ENCODE measurements at places on chromosomes 1 and 21. TPM values are rescaled to one million over a fixed set of nuclear protein-coding genes. Genes with fewer than 3 reads are reported as not detected.
A peak's percentile ranks its signal among the peaks of the same experiment; 100 is the strongest.

DNA sequence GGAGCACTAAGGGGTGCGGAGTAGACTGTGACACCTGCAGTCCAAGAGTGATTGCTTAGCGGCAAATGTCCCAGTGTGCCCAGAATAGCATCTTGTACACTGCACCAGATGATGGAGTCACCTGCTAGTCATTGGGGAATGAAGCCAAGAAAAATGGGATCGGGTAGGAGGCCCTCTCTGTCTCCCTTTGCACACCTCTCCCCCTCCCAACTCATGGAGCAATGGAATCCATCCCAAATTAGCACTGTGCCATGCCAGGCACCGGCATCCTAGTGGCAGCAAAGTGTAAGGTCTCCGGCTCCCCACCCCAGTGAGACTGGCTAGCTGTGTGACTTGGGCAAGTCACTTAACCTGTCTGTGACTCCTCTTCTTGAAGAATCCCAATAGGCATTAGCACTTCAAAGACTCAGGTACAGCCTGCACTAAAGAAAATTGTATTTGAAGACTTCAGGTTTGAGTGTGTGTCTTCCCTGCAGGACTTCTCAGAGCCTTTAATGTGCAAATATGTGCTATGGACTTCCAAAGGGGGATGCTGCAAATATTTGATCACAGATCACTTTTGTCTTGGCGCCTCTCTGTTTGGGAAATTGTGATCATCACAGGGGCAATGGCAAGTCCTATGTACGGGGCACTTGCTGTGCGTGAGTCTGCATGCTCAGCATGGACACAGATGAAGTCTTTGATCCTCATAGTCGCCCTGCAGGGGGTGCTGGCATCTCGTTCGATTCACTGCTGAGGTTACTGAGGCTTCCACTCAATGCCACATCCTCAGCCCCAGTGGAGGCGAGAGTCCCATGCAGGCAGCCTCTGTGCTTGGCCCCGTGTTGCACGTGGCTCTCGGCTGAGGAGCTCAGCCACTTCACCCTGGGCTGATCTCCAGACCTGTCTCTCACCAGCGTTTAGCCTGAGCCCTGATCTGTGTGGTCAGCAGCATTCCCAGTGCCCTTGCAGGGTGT is 272.9 kb upstream of the C1orf174 start:
- H3K27ac ChIP-seq, result no peak overlapping the region
- DNase-seq, result peak; percentile 76
- H3K36me3 ChIP-seq, result no peaks in the 10 kb centered on the region
- H3K4me3 ChIP-seq, result no peak overlapping the region
- peaks cover 3% of the 10 kb centered on the region for H3K4me1 ChIP-seq

GRCh38 chr1:95953015-95953414 is 719.0 kb downstream of the RWDD3 start:
- no peak overlapping the region for H3K4me3 ChIP-seq
- no peaks in the 10 kb centered on the region for H3K36me3 ChIP-seq
- no peaks in the 10 kb centered on the region for H3K4me1 ChIP-seq
- H3K27me3 ChIP-seq, result no peaks in the 10 kb centered on the region
- DNase-seq, result no peak
- no peak overlapping the region for H3K27ac ChIP-seq

DNA sequence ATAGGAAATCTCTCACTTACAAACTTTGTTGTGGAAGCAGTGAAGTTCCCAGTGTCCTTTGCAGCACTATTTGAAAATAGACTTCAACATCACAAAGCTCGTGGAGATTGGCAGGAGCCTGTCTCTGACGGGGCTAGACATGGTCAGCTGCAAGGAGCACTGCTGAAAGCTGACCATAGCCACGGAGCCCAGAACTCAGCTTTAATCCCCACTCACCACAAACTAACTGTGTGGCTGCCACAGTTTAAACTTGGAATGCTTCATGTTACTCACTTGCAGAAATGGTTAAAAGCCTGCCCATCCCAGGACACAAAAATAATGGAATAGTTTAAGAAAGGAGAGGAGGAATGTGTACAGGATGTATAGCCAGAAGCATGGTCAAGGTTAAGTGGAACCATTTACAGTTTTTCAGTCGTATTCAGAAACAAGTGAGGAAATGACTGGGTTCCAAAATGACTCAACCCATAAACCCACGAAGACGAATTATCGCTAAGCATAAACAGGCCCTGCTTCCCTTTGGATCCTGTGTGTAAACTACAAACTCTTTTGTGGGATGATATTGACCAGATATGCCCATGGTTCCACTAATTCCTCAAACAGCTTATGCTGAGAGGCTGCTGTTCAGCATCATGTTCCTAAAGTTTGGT is 18.2 kb downstream of the DNALI1 start:
- no peak overlapping the region for H3K4me3 ChIP-seq
- H3K4me1 ChIP-seq, result peaks cover 60% of the 10 kb centered on the region
- DNase-seq, result peak; percentile 20
- H3K27me3 ChIP-seq, result no peaks in the 10 kb centered on the region
- H3K36me3 ChIP-seq, result peaks cover 68% of the 10 kb centered on the region

GRCh38 chr1:9388335-9389180 is 95.9 kb downstream of the SPSB1 start:
- H3K4me1 ChIP-seq, result peaks cover 4% of the 10 kb centered on the region
- H3K36me3 ChIP-seq, result no peaks in the 10 kb centered on the region
- H3K27ac ChIP-seq, result no peak overlapping the region

DNA sequence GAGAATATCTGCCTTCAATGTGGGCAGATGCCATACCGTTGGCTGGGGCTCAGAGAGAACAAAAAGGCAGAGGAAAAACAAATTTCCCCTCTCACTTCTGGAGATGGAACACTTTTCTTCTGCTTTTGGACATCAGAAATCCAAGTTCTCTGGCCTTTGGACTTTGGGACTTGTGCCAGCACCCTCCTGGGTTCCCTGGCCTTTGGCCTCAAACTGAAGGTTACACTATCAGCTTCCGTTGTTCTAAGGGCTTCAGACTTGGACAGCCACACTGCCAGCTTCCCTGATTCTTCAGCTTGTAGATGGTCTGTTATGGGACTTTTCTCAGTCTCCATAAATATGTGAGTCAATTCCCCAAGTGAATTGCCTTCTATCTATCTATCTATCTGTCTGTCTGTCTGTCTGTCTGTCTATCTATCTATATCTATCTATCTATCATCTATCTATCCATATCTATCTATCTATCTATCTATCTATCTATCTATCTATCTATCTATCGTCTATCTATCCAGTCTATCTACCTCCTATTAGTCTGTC is 778.1 kb upstream of the TMPRSS15 start:
- DNase-seq, result no peak
- no peak overlapping the region for H3K4me3 ChIP-seq
- no peak overlapping the region for H3K27ac ChIP-seq

GRCh38 chr1:60746278-60746791 is 336.0 kb upstream of the NFIA start:
- no peaks in the 10 kb centered on the region for H3K4me1 ChIP-seq
- H3K27ac ChIP-seq, result no peak overlapping the region
- no peak for DNase-seq
- no peak overlapping the region for H3K4me3 ChIP-seq

DNA sequence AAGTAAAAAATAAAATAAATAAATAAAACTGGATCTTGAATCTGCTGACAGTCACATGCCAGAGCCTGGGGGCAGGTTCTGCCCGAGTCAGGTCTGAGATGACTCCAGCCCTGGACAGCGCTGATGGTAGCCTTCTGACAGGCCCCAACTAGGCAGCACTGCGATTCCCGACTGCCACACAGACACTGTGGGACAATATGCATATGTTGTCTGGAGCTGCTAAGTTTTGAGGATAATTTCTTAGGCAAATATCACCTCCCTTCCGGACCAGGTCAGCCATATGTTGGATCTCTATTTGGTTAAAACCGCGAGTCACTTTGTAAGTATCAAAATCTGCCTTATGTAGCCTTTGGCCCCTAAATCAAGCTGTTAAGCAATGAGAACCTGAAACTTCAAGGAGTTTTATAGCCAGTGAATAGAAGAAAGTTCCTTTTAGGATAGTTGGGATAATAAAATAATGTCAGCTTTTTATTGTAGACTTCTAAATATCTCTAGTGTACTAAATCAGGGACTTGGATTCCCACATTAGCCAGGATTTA is 20.8 kb upstream of the TRIM17 start:
- no peak overlapping the region for H3K27ac ChIP-seq
- H3K36me3 ChIP-seq, result no peaks in the 10 kb centered on the region
- H3K4me1 ChIP-seq, result no peaks in the 10 kb centered on the region
- no peak overlapping the region for H3K4me3 ChIP-seq

DNA sequence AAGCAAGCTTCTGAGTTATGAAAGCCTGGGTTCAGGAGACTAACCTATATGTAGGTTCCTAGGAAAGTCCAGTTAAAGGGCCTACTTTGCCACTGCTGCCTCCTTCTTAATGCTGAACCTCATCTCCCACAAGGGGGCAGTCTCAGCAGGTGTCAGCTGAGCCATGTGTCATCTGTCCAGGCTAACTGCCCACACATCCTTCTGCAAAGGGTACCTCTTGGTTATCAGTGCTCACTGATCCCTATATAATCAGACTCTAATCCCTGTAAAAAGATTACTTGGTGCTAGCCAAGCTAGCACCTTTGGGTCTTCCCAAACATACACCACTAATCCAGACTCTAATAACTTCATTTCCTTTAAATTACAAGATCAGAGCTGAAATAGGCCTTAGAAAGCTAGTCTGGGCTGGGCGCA is 9.0 kb downstream of the PRDX1 start:
- peaks cover 19% of the 10 kb centered on the region for H3K4me1 ChIP-seq
- peak; percentile 83 for DNase-seq
- H3K27me3 ChIP-seq, result no peaks in the 10 kb centered on the region
- peak overlapping the region; percentile 45 for H3K27ac ChIP-seq
- no peak overlapping the region for H3K4me3 ChIP-seq
- peaks cover 71% of the 10 kb centered on the region for H3K36me3 ChIP-seq

DNA sequence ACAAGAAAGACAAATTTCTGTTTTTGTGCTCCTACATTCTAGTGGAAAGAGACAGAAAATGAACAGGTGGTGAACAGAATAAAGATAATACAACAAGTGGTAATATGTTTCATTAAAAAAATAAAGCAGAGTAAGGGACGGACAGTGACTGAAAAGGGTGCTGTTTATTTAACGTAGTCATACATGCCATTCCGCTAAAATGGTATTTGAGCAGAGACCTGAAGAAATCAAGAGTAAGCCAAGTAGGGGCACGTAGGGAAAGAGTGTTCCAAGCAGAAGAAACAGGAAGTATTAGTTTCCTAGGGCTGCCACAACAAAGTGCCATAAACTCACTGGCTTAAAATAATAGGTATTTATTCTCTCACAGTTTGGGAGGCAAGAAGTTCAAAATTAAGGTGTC is 65.6 kb upstream of the KCTD3 start:
- peaks cover 2% of the 10 kb centered on the region for H3K27me3 ChIP-seq
- H3K27ac ChIP-seq, result no peak overlapping the region
- H3K4me3 ChIP-seq, result no peak overlapping the region
- H3K4me1 ChIP-seq, result no peaks in the 10 kb centered on the region
- no peak for DNase-seq
- no peaks in the 10 kb centered on the region for H3K36me3 ChIP-seq

DNA sequence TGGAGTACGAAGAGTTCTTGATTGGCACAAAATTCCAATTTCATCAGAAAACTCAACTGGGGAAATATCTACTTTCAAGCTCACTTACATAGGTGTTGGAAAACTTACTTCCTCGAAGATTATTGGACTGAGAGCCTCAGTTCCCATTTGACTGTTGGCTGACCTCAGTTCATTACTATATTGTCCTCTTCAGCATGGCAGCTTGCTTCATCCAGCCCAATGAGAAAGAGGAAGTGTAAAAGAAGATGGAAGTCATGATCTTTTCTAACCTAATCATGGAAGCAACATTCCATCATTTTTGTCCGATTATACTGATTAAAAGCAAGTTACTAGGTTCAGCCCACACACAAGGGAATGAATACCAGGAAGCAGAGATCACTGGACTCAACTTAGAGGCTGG is 49.4 kb downstream of the HSD3B1 start:
- H3K4me3 ChIP-seq, result no peak overlapping the region
- no peaks in the 10 kb centered on the region for H3K27me3 ChIP-seq
- H3K36me3 ChIP-seq, result no peaks in the 10 kb centered on the region
- no peak overlapping the region for H3K27ac ChIP-seq

GRCh38 chr1:28516518-28516956 is 10.7 kb downstream of the RCC1 start:
- peaks cover 29% of the 10 kb centered on the region for H3K4me1 ChIP-seq
- peak overlapping the region; percentile 91 for H3K27ac ChIP-seq
- H3K36me3 ChIP-seq, result peaks cover 40% of the 10 kb centered on the region
- DNase-seq, result no peak
- H3K4me3 ChIP-seq, result peak overlapping the region; percentile 81

DNA sequence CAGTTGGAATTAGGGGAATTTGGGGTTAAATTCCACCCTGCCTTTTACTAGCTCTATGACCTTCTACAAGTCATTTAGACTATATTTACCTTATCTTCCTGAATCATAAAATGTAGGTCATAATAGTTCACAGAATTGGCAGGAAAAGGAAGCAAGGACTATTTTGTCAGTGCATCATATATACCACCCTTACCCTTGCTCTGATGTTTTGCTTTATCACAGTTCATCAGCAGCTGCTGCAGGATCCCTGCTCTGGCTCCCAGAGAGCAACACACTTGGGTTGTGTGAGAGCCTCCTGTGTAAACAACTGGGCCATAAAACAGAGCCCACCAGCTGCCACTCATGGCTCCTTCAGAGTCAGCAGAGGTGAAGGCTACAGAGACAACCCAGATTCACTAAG is 631.6 kb upstream of the CAMK1G start:
- peaks cover 6% of the 10 kb centered on the region for H3K27me3 ChIP-seq
- no peaks in the 10 kb centered on the region for H3K4me1 ChIP-seq
- no peak for DNase-seq
- no peaks in the 10 kb centered on the region for H3K36me3 ChIP-seq
- H3K27ac ChIP-seq, result no peak overlapping the region

DNA sequence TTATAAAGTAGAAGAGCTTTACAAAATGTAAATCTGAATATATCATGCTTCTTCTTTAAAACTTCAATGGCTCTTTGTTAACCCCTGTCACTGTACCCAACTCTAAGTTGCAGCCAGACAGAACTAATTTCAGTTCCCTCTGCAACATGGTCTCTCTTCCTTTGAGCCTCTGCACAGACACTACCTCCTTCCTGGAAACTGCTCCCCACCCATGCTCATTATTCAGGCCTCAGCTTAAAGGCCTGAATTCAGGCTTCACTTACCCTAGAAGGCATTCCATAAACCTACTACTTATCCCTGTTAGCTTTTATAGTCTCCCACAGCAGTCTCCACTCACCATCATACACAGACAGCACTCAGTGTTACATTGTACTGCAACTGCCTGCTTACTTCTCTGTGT is 2.6 kb upstream of the EEIG2 start:
- DNase-seq, result no peak
- no peak overlapping the region for H3K4me3 ChIP-seq
- peaks cover 20% of the 10 kb centered on the region for H3K4me1 ChIP-seq
- no peak overlapping the region for H3K27ac ChIP-seq
- no peaks in the 10 kb centered on the region for H3K36me3 ChIP-seq

The GPA33 gene
- total RNA-seq, result not detected

The CASQ2 gene
- not detected for total RNA-seq

The SPRR2E gene
- total RNA-seq, result not detected

The CFHR4 gene
- not detected for total RNA-seq

The NR5A2 gene
- not detected for total RNA-seq

The SV2A gene
- 9.1 TPM for total RNA-seq

The PLA2G2C gene
- total RNA-seq, result 0.29 TPM

The ODF2L gene
- 23.8 TPM for total RNA-seq
